ENCODE measurements at places on chromosomes 2 and 18.

GRCh38 chr2:188414411-188414810 is 122.7 kb downstream of the GULP1 start:
- no peak for DNase-seq

- no peak for DNase-seq
These were observed 14.0 kb downstream of the STAM2 start for GRCh38 chr2:152161598-152161997.

DNA sequence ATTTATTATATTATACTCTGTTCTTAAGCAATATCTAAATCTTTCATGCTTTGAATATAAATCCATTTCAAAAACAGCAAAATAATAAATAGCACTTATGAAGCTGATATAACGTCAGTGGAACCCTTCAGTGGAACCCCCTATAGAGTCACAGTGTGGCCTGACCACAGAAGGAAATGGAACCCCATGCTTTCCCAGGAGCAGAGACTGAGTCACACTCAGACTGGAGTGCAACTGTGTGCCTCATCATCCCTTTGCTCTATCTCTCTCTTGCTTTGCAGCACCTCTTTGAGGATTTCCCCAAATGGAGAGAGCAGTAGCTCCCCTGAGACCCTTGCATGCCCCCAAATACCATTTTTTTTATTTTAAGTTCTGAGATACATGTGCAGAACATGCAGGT is 13.1 kb downstream of the NXPH2 start:
- DNase-seq: no peak

GRCh38 chr2:98643496-98644100 is 35.2 kb downstream of the UNC50 start:
- DNase-seq: no peak

DNA sequence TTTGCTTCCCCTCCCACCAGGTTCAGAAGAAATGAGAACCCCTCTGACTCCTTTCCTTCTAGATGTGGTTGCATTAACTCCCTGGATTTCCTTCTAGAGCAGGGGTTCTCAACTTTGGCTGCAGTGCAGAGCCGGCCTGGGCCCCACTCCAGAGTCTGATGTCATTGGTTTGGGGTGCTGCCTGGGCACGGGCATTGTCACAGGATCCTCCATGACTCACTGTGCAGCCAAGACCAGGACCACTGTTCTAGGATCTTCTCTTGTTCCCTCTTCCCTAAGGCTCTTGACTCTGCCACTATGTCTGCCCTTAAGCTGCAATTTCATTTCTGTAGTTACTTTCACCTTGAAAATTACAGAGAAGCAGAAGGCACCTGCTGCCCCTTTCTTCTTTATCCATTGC is 31.8 kb downstream of the TBC1D8 start:
- no peak for DNase-seq

GRCh38 chr2:107728586-107728985 is 98.1 kb upstream of the RGPD4 start:
- no peak for DNase-seq

- no peak for DNase-seq
These were observed 89.6 kb downstream of the PRELID3A start for GRCh38 chr18:12497296-12497695.

DNA sequence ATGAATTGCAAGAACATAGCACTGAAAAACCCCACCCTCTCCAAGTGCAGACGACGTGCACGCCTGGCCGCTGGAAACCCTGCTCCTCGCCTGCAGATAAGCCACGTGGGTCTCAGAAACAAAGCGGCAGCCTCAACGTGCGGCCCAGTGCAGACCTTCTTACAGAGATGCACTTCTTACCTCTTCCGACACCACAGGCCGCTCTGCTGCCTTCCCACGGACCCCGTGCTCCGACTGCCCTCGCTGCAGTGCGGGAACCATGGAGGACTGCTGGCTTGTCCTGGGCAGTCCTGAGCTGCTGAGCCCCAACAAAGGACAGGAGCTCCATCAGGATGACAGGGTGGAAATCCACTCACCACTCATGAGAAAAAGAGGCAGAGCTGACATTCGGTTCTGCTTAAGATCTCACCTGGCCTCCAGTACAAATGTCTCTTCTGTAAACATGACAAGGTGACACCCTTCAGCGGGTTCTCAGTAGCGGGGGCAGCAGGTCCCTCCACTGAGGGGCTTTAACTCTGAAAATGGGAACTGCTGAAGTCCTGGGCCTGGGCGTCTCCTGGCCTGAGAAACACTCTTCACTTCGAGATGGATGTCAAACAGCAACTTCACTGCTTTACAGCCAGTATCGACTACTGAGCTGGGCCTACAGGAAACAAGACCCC is 6.2 kb downstream of the COPS9 start:
- no peak for DNase-seq

GRCh38 chr2:47033102-47033880 is 117.7 kb upstream of the MCFD2 start:
- no peak for DNase-seq

GRCh38 chr2:30165617-30166016 is 18.8 kb downstream of the YPEL5 start:
- DNase-seq: no peak

DNA sequence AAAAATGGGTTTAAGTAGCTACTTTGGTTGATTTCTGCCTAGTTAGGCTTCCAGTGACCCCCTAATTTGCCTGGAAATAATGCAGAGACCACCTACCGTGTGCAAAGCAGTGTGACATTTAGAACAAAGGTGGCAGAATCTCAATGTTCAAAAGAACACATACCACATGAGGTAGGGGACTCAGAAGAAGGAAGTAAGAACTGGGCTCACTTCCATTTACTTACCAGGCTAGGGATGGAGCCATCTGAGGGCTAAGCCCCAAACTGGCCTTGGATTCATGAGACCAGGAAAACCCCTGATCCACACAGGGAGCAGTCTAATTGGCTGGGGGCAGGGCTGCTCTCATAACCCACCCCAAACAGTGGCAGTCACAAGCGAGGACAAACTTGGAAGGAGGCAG is 190.7 kb downstream of the NCKAP5 start:
- no peak for DNase-seq

DNA sequence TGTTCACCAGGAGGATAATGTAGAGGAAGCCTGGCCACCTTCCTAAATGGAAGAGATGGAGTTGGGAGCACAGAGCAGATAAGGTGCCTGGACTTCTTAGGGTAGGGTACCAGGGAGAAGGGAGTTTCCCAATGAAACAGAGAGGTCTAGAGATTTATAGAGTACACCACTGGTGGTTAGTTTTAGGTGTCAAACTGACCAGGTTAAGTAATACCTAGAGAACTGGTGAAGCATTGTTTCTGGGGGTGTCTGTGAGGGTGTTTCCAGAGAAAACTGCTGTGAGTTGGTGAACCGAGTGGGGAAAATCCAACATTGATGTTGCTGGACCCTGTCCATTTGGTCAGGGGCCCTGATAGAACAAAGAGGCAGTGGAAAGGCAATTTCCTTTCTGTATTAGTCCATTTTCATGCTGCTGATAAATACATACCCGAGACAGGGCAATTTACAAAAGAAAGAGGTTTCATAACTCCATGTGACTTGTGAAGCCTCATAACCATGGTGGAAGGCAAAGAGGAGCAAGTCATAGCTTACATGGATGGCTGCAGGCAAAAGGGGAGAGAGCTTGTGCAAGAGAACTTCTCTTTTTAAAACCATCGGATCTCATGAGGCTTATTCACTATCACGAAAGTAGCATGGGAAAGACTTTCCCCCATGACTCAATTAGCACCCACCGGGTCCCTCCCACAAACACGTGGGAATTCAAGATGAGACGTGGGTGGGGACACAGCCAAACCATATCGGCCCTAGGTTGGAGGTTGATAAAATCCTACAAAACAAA is 260.8 kb downstream of the CBLN2 start:
- no peak for DNase-seq

GRCh38 chr2:62593825-62594224 is 87.8 kb upstream of the TMEM17 start:
- DNase-seq: no peak

GRCh38 chr18:12005538-12006487 is 24.5 kb downstream of the IMPA2 start:
- DNase-seq: no peak

- DNase-seq: no peak
These were observed 2.4 kb downstream of the CWC22 start for GRCh38 chr2:180004731-180005130.

DNA sequence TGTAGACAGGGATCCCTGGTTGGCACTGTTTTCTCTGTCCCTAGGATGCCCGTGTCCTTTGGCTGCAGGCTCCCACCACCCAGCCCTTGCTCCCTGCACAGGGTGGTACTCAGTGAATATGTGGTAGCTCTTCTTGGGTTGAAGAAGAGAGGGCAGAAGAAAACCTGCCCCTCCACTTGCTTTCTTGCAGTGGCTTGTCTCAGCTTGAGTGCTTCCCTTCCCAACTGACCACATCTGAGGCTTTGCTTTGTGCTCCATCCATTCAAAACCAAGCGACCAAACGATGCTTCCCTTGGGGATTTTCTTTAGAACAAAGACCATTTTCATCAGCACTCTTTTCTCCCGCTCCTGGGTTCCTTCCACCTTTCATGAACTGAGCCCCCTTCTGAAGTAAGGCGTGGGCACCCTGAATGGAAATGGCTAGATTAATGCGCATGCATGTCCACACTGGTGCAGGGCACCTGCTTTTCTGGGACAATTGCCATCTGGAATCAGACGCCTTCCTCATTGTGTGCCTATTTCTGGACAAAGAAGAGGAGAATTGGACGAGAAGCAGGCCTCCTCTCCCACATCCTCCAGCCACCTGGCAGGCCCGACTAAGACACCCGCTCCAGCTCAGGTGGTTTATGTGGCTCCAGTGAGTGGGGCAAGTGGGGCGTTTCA is 59.1 kb downstream of the ARL4C start:
- DNase-seq: no peak

GRCh38 chr2:190110131-190110530 is 47.6 kb upstream of the MSTN start:
- no peak for DNase-seq

DNA sequence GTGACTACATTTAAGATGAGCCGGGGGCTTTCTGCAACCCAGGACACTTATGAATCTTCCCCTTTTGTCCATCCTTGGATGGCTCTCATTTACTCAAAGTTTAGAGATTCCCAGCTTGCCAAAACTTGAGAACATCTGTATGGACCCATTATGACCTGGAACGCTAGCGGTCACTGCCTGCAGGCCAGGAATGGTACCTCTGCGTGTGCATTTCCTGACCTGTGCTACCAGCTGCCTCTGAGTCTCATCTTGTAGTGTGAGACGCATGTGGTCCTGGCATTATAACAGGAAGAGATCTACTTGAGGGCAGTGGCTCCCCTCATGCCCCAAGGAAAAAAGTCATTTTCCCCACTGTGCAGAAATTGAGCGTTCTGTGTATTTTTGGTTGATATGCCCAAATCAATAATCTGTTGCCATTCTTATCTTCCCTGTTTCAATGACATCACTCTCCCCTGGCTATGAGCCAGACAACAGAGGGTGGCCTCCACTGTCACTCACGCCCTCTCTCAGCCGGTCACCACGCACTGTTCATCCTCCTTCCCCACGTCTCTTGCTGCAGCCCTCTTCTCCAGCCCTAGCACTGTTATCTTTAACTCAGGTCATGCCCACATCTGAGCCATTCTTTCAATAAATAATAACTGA is 28.5 kb upstream of the NPAS2 start:
- no peak for DNase-seq

DNA sequence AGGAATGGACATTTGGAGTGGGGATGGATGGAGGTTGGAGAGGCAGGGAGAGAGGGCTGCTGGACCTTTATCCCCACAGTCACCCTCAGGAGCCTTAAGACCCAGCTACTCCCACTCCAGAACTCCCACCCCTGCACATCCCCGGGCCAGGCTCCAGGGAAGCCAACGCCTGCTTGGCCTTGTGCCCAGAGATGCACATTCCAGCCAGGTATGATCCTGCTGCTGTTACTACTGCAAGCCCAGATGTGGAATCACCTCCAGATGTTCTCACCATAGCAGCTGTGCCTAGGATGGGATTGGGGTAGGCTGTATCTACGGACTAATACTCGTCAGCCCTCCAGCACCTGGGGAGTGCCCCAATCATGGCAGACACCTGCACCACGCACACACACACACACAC is 71.7 kb downstream of the ZFP36L2 start:
- no peak for DNase-seq

DNA sequence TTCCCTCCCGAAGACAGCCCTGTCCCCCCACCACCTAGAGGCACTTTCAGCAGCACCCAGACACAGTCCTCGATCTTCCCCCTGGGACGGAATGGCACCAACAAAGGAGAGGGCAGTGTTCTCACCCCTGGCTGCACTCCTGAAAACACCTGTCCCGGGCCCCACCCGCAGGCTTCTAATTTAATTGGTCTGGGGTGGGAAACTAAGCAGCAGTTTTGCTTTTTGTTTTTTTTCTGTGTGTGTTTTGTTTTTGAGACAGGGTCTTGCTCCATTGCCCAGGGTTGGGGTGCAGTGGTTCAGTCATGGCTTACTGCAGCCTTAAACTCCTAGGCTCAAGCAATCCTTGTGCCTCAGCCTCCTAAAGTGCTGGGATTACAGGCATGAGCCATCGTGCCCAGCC is 38.4 kb upstream of the REL start:
- no peak for DNase-seq

Data from GDM1 (cell line).